Activated T-cell treated with anti-CD3 and anti-CD28 coated beads, Interleukin-2, amount 50 U/mL, for 48 hours (primary cell): ENCODE measurements at places on chromosomes 16 and 17.

DNA sequence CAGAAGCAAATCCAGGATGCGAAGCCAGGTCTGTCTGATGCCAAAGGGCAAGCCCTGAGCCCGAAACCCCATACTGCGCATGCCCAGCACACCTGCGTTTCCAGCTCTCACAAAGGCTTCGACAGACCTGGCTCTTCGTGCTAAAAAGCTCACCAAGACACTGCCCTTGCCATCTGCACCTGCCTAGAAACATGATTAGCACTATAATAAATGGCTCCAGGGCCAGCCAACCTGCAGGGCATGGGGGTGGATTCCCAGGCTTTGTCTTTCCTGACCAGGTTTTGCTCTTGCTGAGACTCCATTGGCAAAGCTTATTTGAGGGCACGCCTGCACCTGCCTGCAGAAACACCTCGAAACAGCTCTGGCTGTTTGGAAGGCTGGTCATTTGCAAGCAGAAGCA, 14.4 kb upstream of the PLD6 start:
- DNase-seq = no peak

DNA sequence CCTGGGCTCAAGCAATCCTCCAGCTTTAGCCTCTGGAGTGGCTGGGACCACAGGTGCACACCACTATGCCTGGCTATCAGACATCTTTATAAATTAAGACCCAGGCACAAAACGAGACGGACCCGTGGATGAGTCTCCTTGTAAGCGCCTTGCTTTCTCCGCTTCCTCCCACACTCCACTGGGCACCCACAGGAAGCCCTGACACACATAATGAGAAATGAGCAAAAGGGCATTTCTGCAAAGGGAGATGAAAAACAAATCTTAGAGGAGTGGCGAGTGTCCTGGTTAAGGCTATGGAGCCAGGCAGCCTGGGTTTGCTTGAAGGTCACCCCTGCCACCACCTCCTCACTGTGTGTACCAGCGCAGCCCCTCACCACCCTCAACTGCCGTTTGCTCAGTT, 56.3 kb downstream of the XYLT1 start:
- peak; percentile 60 for DNase-seq

- DNase-seq = no peak
These were observed 6.4 kb upstream of the KRT28 start for GRCh38 chr17:40806131-40806530.

- no peak for DNase-seq
These were observed 4.0 kb downstream of the MAFG start for GRCh38 chr17:81923302-81924260.

DNA sequence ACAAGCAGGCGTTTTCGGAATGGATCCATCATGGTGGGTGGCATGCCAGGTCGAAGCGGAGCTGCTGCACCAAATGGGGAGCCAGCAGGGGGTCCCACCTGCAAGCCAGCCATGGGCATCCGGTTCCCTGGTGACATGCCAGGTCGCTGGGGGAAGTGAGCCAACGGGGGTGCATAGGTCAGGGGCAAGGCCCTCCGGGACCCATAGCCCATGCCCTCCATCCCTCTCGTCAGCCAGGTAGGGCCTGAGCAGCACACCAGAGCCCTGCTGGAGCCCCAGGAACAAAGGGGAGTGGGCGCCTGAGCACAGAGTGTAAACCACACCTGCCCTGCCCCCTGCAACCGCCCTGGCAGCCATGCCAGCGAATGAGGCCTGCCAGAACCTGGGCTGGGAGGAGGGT, 5.0 kb downstream of the SMARCD2 start:
- no peak for DNase-seq

DNA sequence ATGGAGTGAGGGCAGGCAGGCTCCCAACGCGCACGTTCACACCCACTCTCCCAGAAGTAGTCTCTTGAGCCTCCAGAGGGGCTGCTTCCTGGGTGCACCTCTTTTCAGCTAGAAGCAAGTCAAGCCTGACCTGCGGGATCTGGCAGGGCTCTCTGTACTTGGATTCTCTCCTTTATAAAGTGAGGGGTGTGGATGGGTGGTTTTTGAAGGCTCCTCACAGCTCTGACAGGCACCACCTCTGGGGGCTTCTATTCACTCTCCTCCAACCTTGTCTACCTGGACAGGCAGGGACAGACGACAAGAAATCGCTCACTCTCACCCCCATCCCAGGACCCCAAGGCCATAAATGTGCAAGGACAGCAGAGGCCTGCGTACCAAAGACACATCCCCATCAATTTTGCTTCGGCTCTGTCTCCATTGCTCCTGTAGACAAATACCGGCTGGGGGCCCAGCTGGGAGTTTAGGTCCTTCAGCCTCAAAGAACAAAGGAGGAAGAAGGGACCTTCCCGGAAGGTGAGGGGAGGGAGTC, 814 bp upstream of the DYNLL2 start:
- DNase-seq = no peak

- DNase-seq = no peak
These were observed 45.1 kb downstream of the CMTM4 start for GRCh38 chr16:66651474-66651765.

- no peak for DNase-seq
These were observed 14.7 kb upstream of the TBX2 start for GRCh38 chr17:61384692-61385576.

DNA sequence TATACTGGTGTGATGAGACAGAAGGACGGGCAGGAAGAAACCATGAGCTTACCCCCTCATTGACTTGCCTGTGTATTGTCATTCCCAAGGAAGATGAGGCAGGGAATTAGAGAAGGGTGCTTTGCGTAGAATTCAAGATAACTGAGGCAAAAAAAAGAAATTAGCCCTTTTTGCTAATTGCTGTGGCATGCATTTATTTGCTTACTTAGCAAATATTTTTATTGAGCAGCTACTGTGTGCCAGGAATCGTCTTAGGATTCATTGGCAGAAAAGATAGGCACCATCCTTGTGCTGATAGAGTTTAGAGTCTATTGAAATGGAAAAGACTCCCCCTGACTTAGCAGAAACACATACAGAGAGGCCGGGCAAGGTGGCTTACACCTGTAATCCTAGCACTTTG, 541.9 kb downstream of the TMEM114 start:
- no peak for DNase-seq
